ENCODE measurements at places on chromosomes 12 and 14.

- DNase-seq = no peak
These were observed 93.8 kb upstream of the MAP1LC3B2 start for GRCh38 chr12:116465407-116465806.

- DNase-seq = peak; percentile 67
These were observed at the start of gene SYNE2 for GRCh38 chr14:63852817-63853731. SYNE2 (plus strand) TSS chr14:63853004; CDS start chr14:63909149, 56,145 bp downstream.

GRCh38 chr12:119169150-119169549, 9.6 kb upstream of the HSPB8 start:
- no peak for DNase-seq

GRCh38 chr14:60965402-60965801, 15.5 kb downstream of the TRMT5 start:
- peak; percentile 84 for DNase-seq

DNA sequence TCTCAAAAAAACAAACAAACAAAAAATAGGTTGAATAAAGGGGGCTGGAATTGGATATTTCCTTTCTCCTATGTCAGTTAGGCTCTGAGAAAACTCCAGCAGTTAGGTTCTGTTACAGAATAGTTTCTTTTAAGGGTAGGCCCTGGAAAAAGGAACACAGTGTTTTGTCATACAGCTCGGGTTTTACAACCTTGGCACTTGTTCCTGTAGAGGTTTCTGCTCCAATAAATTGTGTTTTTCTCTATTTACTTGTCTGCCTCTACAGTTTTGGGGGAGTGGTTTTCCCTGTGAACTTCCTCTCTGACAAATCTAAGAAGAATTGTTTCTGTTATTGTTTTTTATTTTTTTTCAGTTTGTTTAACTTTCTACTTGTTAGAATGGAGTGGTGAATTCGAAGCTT, 167.6 kb downstream of the ACSS3 start:
- no peak for DNase-seq

- peak; percentile 41 for DNase-seq
These were observed 22.5 kb upstream of the FOXG1 start for GRCh38 chr14:28744126-28744525.

DNA sequence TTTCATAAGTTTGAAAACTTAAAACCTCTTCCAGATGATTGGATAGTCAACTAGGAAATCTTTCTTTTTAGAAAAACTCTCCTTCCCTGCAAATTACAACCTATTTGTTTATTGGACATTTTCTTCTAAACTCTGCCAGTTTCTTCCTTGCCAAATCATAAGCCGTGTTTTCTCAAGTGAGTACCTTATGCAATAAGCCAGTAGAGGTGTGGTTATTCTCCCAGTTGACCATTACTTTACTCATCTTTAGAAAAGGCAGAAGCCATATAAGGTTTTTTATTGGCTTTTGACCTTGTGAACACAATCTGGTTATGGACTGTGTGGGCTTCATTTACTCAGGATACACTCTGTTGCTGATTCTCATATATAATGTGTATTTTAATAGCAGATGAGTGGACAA, 14.6 kb downstream of the ACTR6 start:
- DNase-seq = no peak

DNA sequence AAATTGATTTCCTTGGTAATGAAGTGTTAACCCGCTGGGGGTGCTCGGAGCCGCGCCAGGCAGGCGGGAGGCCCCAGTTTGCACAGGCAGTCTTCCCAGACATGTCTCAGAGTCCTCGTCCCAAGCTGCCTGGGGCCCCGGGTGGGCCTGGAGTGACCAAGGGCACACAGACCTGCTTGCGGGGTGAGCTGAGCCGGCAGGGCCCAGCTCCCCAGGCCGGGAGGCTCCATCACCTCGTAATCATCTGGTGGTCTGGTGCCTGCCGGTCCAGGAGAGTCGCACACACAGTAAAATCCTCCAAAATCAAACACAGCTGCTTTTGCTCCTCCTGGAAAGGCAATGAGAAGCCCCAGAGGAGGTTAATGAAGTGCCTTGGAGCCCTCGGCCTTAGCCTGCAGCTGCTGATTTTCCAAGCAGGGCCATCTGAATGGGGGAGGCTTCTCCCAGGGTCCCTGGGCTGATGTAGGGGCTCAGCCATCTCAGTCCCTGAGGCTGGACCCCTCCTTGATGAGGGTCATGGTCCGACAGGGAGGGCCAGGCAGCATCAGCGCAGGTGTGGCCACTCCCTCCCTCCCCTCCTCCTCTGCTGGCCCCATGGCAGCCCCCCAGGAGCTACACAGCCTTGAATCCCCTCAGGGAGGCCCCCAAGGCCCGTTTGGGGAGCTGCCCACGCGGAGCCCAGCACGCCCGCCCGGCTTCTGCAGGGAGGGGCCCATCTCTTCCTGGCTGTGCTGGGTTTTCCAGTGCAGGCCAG, 39.4 kb upstream of the FBRSL1 start:
- DNase-seq = no peak

DNA sequence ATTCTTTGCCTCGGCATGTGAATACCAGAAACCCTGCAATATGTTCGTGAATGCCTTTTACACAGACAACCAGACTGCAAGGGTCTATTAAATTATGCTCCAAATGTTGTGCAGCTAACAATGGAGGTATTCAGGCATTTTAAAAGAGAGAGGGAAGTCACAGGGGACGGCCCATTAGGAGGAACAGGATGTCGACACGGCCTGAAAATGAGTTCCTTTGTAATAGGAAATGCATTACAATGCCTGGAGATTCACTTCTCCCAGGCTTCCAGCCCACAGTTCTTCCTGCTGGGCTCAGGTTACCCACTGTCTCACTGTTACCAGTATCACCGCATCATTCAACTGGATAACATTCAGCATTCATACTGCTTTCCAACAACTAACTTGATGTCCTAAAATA, 2.5 kb downstream of the DUSP6 start:
- peak; percentile 85 for DNase-seq

- no peak for DNase-seq
These were observed 10.2 kb upstream of the CLMN start for GRCh38 chr14:95329941-95330340.

DNA sequence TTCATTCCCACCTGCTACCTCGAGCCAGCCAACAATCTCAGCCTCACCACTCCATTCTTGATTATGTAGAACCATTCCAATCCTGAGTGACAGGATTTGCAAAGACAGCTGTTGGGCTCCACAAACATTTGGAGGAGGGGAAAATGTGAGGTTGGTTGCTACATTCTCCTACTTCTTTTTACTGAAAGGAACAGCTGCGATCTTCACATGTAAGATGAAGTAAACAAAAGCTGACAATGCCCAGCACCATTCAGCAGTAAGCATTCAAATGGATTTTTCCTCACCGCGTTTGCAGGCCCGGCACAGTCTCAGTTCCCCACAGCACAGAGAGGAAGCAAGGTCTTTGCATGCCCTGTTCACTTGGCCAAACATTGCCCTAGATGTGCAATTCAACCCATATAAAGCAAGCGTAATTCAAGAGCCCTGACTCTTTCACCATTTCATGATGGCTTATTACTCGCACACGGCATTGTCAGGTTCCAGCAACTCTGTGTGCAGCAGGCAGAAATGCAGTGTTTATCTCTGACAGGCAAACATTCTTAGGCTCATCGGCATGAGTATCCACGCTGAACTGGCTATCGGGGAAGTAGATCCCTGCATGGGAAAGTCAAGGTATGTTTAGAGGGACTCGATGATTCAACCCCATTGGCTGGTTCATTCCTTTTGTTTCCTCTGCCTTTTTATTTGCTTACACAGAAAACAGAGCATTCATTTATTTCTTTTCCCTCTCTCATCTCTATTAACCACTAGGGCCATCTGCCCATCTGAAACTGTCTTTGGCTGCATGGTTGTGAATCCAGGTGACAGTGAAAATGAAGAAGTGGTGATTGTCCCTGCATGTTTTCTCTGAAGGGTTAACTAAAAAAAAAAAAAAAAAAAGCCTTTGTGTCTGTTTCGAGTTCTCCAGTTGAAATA, 236.1 kb upstream of the PLEKHG7 start:
- peak; percentile 24 for DNase-seq

DNA sequence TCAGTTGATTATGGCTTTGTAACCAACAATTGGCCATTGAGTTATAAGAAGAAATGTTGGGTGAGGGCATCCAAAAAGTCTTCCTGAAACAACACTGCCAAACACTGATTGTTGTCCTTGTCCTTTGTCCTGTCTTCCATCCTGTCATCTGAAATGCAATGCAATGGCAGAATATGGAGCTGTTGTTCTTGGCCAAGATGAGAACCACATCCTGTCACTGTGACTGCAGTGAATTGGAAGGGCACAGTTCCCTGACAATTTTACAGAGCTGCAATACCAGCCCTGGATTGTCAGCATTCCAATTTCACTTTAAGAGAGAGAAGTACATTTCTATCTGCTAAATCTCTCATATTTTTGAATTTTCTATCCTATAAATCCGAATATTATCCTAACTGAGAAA, 613.3 kb downstream of the FLRT2 start:
- DNase-seq = no peak
